ENCODE measurements at places on chromosomes 13 and 19.

DNA sequence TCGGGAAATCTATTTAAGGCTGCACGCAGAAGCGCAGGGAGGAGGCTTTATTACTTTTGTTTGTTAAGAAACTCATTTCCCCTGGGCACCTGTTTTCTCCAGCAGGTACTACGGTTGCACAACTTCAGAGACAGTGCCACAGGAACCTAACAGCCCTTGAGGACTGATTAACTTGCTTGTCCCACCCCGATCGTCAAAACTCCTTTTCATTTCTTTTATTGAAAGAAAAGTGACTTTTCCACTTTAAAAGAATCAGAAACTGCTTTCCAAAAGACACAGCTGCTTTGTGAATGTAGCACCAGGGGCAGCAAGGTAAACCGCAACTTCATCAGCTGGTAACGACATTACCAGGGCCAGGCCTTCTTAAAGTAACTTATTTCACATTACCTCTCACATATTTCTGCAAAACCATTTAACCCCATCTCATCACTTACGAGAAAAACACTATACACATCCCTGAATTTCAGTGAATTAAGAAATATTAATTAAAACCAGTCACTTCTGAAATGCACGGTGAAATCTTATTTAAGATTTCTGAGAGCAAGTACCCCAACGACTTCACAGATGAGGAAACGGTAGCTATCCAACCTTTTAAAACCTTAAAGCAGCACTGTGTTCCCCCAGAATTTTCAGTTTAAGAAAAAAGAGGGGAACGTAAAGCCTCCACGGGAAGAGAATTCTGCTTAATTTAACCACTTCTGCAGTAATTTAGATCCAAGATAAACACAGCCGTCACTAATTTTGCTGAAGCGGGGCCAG is 1.4 kb downstream of the ANKRD10 start:
- no peak for DNase-seq

DNA sequence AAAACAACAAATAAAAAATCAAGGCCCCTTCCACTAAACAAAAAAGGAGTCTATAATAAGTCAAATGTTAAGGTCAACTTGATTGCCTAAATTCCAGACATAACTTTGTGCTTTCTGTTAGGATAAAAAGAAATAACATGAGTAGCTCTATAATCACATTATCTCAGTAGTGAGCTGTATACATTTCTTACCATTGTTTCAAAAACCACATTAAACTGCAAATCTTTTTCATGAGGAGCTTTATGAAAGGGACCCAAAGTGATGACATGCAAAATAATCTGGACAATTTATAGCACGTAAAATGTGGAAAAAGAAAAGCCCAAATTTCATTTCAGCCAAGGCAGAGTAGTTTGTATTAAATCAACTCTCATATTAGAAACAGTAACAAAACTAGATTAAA is 269.2 kb downstream of the KLF12 start:
- no peak for DNase-seq

DNA sequence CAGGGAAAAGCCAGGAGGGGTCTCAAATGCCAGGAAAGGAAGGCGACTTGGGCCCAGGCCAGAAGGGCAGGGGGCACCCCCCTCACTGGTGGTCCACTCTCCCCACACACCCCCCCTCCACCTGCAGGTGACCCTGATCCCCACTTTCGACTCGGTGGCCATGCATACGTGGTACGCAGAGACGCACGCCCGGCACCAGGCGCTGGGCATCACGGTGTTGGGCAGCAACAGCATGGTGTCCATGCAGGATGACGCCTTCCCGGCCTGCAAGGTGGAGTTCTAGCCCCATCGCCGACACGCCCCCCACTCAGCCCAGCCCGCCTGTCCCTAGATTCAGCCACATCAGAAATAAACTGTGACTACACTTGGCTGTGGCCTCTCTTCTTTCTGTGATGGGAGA is 14.9 kb downstream of the MAP1S start:
- DNase-seq = no peak

- DNase-seq = no peak
Measured at GRCh38 chr13:26253262-26253786, 605 bp upstream of the CDK8 start.

- DNase-seq = no peak
Measured at GRCh38 chr19:6065685-6066374, 44.5 kb downstream of the RFX2 start.

GRCh38 chr13:113046883-113047244 is 58.7 kb upstream of the F7 start:
- no peak for DNase-seq

DNA sequence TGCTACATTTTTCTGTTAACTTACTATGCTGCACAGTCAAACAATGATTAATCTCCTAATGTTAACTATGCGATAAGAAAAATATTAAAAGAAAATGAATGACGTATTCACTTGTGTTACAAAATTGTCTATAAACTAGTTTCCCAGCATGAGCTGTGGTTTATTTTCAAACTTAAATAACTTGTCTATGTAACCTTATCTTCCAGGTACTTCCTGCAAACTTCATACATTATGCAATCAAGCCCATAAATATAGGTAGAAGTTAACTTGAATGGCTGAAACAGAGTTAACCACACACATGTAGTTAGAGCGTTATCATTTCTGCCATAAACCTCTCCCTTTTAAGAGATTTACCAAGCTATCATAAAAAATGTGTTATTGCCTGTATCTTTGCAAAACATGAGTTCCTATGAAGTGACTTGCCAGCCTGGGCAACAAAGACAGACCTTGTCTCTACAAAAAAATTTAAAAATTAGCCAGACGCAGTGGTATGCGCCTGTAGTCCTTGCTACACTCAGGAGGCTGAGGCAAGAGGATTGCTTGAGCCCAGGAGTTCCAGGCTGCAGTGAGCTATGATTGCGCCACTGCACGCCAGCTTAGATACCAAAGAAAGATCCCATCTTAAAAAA is 17.7 kb upstream of the KLF5 start:
- DNase-seq = no peak

All from HFF-Myc (cell line).